Activated CD8-positive, alpha-beta T cell treated with anti-CD3 and anti-CD28 coated beads, Interleukin-2, amount 10 ng/mL, durations not matched to agents 7 days and 5 days (primary cell): ENCODE measurements at places on chromosomes 1 and 21.
A peak's percentile ranks its signal among the peaks of the same experiment; 100 is the strongest.

- no peak for DNase-seq
These were observed 58.0 kb downstream of the MDM4 start for GRCh38 chr1:204574016-204574864.

GRCh38 chr1:166956057-166956850 is 19.1 kb downstream of the ILDR2 start:
- DNase-seq = no peak

- DNase-seq = no peak
These were observed 77.6 kb downstream of the POU2F1 start for GRCh38 chr1:167298325-167298724.

GRCh38 chr1:30705698-30706097 is 17.7 kb downstream of the MATN1 start:
- DNase-seq = no peak

GRCh38 chr1:237685551-237685950 is 205.2 kb downstream of the ZP4 start:
- no peak for DNase-seq

- DNase-seq = no peak
These were observed 63.8 kb upstream of the PRRC2C start for GRCh38 chr1:171421413-171422020.

- no peak for DNase-seq
These were observed 64.2 kb upstream of the SMYD2 start for GRCh38 chr1:214216779-214217178.

DNA sequence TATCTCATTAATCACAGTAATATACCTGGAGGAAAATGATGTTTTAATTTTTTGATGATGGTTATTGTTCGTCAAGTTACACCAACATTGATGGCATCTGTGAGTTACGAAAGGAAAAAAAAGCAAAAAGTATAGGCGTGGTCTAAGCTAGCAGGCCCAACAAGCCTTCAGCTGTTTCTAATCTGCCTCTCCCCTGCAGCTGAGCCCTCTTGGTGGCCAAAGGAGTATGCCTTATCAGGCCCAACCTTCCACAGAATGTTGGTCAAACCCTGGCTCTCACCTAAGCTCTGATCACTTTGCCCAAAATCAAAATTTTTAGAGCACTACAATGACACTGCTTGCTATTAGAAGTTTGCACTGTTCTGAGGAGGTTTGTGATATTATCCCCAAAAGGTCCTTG is 4.9 kb downstream of the C1orf105 start:
- no peak for DNase-seq

- DNase-seq = no peak
These were observed 858 bp upstream of the SUSD4 start for GRCh38 chr1:223364685-223365382.

- no peak for DNase-seq
These were observed 23.8 kb downstream of the PRDM2 start for GRCh38 chr1:13723810-13724209.

- DNase-seq = peak; percentile 35
These were observed 1.6 kb downstream of the IFI44 start for GRCh38 chr1:78651241-78651640.

GRCh38 chr1:111085676-111086075 is 54.2 kb downstream of the DRAM2 start:
- DNase-seq = no peak

GRCh38 chr1:57530206-57530910 is 106.5 kb upstream of the DAB1 start:
- no peak for DNase-seq

DNA sequence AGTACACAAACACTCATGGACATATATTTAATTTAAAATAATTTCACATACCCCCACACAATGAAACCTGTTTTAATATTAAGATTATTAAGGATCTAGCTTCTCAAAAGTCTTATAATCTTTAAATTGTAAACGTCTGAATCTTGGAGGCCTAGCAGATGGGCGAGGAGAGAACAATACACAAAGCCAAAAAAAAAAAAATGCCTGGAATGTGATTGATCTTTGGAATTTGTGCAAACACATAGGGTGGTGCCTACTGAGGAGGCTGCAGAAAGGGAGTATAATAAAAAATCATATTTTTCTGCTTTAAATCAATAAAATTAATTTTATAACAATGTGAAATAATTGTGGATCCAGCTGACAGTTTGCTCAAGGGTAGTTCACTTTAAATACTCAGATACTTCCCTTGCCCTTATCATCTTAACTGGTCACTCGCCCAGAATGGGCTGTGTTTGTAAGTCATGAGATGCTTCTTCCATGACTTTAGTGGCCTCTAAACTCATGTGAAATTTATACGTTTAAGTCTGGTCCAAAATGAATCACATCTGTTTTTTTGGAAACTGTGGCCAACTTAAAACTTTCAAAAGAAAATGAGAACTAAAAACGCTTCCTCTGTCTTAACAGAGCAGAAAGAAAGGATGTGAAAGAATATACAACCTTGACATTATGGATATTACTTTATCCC is 802.8 kb upstream of the CXADR start:
- no peak for DNase-seq

- DNase-seq = no peak
These were observed 247.0 kb downstream of the KCNT2 start for GRCh38 chr1:196361112-196361714.

DNA sequence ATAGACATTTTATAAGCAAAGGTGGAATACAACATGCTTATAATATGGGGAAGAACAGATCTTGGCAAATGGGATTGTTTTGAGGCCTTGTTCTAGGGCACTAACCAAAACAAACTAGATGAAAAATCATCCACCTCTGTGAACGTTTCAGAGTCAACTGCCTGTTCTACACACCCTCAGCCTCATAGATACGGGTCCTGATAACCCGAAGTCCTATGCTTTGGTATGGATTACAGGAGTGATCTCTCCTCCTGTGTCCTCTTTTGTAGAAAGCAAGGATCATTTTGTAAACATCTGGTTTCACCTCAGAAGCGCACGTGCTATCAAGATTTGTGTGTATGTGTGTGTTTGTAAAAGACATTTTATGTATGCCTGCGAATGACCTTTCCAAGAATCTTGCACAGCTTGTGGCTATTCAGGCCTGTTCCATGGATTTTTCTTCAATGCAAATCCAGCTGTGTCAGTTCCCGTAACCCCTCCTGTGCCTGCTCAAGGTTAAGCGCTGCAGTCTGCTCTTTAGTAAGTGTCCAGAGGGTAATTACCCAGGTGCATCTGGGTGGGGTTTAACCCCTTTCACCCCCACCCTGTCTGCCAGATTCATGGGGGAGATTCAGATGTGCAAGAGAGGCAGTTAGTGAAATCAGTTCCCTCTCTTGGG is 132.4 kb downstream of the ROR1 start:
- no peak for DNase-seq

- no peak for DNase-seq
These were observed 90.7 kb downstream of the JAK1 start for GRCh38 chr1:64875606-64876005.

- peak; percentile 46 for DNase-seq
These were observed 23.0 kb upstream of the ZBTB40 start for GRCh38 chr1:22428672-22429071.

DNA sequence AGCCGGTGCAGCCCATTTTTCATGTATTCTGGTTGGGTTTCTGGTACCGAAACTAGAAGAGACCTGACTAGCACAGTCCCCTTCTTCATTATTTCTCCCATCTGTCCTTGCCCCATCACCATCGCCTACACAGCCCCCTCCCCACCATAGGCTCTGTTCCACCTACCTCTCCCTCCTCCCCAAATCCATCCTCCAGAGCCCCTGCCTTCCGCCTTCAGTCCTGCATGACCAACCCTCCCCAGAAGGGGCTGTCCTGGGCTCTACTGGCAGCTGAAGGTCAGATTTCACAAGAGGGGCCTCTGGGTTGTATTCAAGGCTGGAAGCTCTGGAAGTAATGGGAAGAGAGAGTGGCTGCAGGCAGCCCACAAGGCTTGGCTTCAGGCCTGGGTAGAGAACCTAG is 55.2 kb downstream of the SDC3 start:
- no peak for DNase-seq

GRCh38 chr1:76125473-76126219 is 51.1 kb downstream of the ST6GALNAC3 start:
- no peak for DNase-seq
